Frontal cortex (tissue), 4 donors: ENCODE measurements at places on chromosomes 1 and 21.

DNA sequence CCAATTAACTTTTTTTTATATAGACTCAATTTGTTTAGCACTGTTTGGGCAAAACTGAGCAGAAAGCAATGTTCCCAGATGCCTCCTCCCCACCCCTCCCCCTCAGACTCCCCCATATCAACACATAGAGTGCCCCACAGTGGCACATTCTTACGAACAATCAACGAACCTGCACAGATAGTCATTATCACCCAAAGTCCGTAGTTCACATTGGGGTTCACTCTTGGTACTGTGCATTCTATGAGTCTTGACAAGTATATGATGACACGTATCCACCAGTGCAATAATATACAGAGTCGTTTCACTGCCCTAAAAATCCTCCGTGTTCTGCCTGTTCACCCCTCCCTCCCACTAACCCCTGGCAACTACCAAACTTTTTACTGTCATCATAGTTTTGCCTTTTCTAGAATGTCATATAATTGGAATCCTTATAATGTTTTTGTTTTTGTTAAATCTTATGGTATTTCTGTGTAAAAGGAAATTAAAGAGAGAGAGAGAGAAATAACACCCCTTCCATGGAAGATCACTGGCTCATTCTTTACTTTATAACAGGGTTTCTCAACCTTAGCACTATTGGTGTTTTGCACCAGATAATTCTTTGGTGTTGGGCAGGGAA is 37.2 kb upstream of the HNRNPU start:
- no peak for DNase-seq

- DNase-seq, result peak; percentile 3
Observed at GRCh38 chr1:99737016-99737415, 29.4 kb downstream of the FRRS1 start.

- no peak for DNase-seq
Observed at GRCh38 chr1:51341876-51342496, 11.6 kb upstream of the TTC39A start.

DNA sequence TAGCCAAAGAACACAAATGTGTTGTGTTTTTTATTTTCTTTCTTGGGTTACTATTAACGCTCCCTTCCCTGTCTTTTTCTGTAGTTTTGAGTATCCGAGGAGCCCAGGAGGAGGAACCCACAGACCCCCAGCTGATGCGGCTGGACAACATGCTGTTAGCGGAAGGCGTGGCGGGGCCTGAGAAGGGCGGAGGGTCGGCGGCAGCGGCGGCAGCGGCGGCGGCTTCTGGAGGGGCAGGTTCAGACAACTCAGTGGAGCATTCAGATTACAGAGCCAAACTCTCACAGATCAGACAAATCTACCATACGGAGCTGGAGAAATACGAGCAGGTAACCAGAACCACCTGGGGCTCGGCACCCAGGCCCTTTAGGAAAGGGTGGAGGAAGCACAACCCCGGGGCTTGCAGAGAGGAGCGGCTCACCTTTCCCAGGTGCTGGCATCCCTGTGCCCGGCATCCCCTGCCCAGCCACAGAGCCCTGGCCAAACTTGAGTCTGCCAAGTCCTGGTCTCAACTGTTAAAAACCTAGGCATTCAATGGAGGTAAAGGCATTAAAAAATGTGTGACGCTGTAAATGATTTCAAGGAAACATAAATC is 233.5 kb downstream of the PBX1 start:
- no peak for DNase-seq

- no peak for DNase-seq
Observed at GRCh38 chr1:18417316-18418269, 63.1 kb upstream of the KLHDC7A start.

DNA sequence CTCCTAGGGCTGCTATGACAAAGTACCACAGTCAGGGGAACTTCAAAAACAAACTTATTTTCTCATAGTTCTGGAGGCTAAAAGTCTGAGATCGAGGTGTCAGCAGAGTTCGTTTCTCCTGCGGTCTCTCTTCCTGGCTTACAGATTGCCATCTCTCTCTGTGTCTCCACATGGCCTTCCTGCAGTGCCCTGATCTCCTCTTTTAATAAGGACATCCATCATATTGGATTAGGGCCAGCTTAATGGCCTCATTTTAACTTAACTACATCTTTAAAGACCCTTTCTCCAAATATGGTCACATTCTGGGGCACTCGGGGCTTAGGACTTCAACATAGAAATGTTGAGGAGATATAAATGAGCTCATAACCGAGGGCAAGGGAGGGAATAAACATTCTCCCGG is 12.2 kb downstream of the C1orf74 start:
- no peak for DNase-seq

DNA sequence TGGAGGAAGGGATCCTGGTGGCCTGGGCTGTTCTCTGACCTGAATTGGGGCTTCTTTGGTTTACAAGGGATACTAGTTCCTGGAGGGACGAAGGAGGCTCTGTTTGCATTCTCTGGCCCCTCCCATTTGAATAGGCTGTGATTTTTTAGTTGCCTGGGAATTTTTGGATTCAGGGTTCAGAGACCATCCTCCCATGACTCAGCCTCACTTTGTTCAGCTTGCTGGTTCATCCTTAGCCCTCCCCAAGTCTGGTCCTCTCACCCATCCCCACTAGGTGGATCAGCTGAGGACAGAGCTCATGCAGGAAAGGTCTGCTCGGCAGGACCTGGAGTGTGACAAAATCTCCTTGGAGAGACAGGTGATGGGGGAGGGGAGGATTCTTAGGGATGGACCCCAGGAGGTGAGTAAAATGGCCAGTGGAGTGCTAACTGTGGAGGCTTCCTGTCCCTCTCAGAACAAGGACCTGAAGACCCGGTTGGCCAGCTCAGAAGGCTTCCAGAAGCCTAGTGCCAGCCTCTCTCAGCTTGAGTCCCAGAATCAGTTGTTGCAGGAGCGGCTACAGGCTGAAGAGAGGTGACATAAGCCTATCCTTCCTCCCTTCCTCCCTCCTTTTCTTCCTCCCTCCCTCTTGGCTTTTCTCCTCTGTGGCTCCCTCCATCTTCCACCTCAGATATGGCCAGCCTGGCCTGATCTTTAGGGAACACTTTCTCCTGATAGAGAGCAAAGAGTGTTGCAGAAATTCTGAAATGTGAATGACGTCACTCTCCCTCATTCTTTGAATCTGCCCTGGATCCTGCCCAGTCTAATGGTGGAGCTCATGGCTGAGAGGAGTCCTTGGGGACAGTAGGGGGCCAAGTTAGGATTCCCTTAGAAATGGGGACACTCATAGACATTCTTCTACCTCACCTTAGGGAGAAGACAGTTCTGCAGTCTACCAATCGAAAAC is 4.5 kb upstream of the TUFT1 start:
- no peak for DNase-seq

DNA sequence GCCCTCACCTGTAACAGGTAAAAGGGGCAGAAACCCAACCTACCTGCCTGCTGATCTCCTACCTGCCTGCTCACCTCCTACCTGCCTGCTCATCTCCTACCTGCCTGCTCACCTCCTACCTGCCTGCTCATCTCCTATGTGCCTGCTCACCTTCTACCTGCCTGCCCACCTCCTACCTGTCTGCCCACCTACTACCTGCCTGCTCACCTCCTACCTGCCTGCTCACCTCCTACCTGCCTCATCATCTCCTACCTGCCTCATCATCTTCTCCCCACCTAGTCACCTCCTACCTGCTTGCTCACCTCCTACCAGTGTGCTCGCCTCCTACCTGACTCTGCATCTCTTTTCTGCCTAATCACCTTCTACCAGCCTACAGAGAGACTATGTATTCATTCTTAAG is 452.9 kb downstream of the MATN1 start:
- DNase-seq, result no peak

GRCh38 chr1:6272868-6273267 is 12.0 kb upstream of the GPR153 start:
- DNase-seq, result no peak

DNA sequence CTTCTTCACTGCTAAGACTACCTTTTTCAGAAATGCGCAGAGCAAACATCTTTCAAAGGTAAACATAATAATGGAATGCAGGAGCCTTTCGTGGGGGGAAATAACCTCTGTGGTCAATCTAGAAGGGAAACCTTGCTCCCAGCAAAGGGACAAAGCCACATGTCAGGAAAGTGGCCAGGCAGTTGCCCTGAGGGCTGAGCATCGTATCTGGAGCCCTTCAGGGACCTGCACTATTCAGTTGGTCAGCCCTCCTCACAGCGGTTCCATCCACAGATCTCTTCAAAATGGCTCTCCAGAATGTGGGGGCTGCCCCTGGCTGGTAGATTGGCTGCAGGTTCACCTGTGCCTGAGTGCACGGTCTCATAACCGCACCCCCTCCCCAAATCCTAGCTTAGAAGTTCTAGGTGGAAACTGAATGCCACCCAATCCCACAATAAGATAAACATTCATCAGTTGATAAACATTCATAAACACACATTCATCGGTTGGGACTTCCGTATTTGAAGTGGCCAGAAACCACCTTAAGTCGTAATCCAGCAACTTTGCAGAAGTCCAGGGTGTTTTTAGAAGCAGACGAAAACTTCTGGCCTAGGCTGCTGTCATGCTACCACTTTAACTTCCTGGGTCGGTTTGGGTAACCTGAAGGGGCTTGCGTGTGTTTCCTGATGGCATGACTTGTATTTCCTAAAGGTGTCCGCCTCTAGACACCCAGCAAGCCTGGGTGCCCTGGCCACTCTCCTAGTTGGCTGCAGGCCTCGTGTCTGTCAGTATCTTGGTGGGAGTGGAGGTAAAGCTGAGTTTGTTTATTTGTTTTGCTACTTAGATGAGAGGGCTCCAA is 50.5 kb downstream of the RASSF5 start:
- no peak for DNase-seq

DNA sequence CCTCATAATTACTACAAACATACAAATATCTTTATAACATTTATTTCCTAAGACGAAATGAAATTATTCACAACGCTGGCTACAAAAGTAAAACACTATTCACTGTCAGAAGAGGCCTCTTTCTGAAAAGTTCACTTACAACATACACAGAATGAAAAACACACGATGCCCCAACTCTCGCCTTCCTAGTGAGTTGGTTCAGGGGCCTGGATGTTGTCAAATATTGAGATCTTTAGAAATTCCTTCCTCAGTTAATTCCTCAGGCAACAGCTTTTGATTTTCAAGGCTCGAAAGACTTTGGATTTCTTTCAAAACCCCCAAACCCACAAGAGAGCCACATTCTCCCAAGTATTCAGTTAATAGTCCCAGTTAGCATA is 14.2 kb upstream of the KCNE1 start:
- DNase-seq, result no peak

DNA sequence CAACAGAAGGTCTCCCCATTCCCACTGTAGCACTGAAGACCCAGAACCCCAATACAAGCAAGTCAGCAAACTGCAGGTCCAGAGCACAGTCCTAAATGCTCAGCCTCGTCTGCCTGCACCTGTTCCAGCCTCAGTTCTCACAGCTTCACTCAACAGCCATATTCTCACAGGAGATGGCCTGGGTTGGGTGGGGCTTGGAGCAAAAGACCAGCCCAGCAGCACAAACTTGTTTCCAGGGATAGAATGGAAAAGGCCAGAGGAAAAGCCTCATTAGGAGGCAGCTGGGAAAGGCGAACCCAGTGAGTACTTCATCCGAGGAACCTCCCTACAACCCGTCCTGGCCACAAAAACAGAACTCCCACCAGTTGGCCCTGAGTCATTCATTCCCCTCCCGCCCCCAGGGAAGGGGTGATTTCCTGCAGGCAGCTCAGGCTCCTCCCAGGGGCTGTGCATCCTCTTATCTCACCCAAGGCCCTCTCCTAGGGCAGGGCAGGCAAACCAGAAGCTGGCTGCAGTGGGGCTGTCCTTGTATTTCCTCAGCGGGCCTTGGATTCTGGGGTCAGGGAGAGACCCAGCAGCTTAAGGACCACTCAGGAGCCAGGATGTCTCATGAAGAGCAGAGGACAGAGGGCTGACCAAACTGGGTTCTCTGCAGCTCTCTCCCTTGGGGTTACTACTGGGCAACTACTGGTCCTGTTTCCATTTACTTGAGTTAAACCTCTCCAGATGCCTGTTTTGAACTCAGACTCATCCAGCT is 7.4 kb upstream of the MPL start:
- no peak for DNase-seq

DNA sequence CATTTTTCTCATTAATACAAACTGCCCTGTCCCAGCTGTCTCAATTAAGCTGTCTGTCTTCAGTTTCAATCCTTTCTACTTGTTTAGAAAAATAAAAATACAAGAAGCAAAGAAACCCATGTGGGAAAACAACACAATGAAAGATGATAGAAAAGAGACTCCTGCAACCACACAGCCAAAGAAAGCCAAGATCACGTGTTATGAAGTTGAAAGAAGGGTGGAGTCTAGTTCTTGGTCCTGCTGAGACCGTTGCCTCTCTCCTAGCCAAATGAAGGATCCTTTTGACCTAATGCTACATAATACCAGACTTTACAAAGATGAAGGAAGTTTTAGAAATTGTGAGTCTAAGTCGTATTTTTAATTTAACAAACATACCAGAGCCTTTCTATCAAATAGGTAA is 218.8 kb upstream of the RRP15 start:
- no peak for DNase-seq

- DNase-seq, result no peak
Observed at GRCh38 chr1:156153362-156153761, at the start of gene SEMA4A. Gene SEMA4A, plus strand, starts transcription at chr1:156153585. Its CDS starts 994 bp downstream, at chr1:156154579.

- no peak for DNase-seq
Observed at GRCh38 chr1:64133036-64133435, 70.4 kb upstream of the UBE2U start.

- DNase-seq, result no peak
Observed at GRCh38 chr1:187006896-187007295, 178.1 kb downstream of the PLA2G4A start.

DNA sequence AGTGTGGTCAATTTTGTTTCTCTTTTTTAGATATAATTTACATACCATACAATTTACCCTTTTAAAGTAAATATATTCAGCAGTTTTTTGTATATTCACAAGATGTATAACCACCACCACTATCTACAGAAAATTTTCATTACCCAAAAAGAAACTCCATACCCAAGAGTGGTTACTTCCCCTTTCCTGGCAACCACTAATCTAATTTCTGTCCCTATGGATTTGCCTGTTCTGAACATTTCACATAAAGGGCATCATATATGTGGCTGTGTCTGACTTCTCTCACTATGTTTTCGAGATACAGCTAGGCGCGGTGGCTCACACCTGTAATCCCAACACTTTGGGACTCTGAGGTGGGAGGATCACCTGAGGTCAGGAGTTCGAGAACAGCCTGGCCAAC is 13.6 kb downstream of the PACC1 start:
- no peak for DNase-seq

DNA sequence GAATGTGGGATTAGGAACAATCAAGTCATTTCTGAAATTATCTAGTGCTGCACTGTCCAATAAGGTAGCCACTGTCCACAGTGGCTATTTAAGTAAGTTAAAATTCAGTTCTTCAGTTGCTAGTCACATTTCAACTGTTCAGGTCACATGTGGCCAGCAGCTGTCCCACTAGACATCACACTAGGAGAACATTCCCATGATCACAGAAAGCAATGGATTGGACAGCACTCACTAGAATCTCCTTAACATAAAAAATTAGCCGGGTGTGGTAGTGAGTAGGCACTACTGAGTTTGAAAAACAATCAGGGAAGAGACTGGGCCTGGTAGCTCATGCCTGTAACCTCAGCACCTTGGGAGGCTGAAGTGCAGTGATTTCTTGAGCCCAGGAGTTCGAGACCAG is 33.6 kb downstream of the NUP133 start:
- DNase-seq, result no peak

GRCh38 chr1:10514490-10515235 is 39.9 kb downstream of the PEX14 start:
- no peak for DNase-seq

GRCh38 chr1:223647249-223647648 is 18.3 kb downstream of the CAPN8 start:
- no peak for DNase-seq
